Stimulated activated CD4-positive, alpha-beta T cell treated with anti-CD3 and anti-CD28 coated beads, Interleukin-1b, Interleukin-23, amount 100 ng/mL, for 48 hours (primary cell): ENCODE measurements at places on chromosomes 7 and 10.
A peak's percentile ranks its signal among the peaks of the same experiment; 100 is the strongest.

GRCh38 chr10:69879634-69880257 lies 78.0 kb downstream of the COL13A1 start:
- DNase-seq: no peak

GRCh38 chr7:138919216-138919615 lies 62.0 kb downstream of the KIAA1549 start:
- DNase-seq: no peak

GRCh38 chr7:33050535-33051318 lies 11.8 kb downstream of the NT5C3A start:
- DNase-seq: no peak

- no peak for DNase-seq
These were observed 137.3 kb downstream of the PTPN20 start for GRCh38 chr10:47048526-47048905.

- DNase-seq: no peak
These were observed 158.0 kb downstream of the KCNMA1 start for GRCh38 chr10:77479586-77479985.

GRCh38 chr7:150745876-150746275 lies 8.7 kb downstream of the GIMAP5 start:
- no peak for DNase-seq

DNA sequence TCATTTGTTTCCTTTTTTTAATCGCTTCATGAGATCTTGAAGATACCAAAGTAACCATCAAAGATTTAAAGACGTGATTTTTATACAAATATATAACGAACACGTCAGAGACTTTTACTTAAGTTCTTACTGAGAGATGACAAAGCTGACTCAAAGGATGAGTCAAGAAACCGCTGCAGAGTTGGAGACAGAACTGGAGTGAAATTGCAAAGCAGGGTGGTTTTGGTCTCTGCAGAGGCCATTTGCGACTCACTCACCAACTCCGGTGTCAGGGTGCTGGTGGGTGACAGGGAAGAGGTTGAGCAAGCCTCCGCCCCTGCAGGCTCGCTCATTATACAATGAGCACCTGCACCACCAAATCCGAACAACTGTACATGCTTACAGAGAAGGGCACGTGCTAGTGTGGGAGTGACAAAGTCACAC lies 75.2 kb downstream of the DNAJB6 start:
- DNase-seq: peak; percentile 82

- DNase-seq: no peak
These were observed 44.6 kb upstream of the RSBN1L start for GRCh38 chr7:77651575-77652162.
